Stimulated activated CD4-positive, alpha-beta T cell treated with anti-CD3 and anti-CD28 coated beads, Interleukin-4, amount 100 ng/mL, for 1 hour (primary cell): ENCODE measurements at places on chromosomes 16 and 17.

DNA sequence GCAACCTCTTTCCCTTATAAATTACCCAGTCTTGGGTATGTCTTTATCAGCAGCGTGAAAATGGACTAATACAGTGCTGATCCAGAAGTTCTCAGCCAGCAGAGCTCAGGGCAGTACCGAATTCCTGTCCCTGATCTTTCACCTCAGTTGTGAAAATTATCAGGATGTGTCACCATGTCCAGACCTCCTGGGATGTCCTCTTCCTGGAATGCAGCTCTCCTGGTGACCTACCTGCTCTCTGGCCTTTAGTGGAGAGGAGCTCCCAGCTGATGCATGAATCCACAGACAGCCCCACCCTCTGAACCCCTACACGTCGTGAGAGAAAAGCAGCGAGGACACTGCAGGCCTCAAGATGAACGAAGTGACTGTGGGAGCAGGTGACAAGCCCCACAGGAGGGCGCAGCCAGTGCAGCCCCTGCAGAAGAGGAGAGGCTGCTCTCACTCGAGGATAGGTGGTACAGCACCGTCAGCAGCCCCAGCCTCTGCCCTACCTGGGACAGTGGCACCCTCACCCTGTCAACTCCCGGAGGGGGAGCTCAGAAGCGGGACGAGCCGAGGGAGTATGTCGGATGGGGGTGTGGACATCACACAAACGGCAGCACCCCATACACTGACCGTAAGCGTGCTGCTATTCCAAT, 22.0 kb upstream of the C16orf95 start:
- DNase-seq: no peak

- DNase-seq: no peak
Observed at GRCh38 chr16:16763449-16763848, 384.5 kb downstream of the NPIPA7 start.

DNA sequence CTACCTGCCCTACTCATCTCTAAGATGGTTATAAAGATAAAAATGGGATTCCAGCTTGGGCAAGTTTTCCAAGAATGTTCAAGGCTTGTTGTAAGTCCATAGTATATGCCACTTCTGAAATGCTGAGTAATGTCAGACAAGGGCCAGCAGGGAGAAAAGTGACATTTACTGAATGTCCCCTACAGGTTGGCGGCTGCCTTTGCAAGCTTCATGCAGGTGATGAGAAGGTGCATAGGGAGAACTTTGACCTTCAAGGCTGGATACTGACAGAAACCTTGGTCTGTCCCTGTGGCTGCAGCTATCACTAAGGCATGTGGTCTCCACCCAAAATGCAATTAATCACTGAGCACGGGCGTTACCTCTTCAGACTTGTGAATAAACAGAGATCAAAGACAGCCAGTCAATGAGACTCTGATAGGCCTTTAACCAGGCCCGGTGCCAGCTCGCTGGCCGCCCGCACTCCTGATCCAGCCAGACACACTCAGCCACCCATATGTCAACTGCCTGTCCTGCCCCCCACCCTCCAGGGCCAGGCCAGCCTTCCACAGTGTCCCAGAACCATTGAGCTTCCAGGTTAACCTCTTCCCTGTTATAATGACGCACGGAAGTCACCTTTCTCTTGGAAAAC, 26.8 kb upstream of the AXIN2 start:
- DNase-seq: no peak

DNA sequence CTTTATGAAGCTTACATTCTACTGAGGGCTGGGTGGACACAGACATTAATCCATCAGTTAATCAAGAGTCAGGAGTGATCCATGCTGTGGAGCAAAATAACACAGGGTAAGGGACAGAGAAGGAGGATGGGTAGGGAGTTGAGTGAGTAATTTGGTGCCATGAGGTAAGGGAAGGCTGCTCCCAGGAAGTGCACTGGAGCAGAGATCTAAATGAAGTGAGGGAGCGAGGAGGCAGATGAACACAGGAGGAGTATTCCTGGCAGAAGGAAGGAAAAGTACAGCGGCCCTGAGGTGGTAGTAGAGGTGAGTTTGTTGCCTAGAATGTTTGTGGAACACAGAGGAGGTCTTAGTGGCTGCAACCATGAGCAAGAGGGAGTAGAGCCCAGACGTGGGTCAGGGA, 34.8 kb downstream of the ASIC2 start:
- DNase-seq: no peak

- no peak for DNase-seq
Observed at GRCh38 chr17:3507071-3507470, 31.3 kb downstream of the ASPA start.

GRCh38 chr17:29086628-29087332, 43.8 kb downstream of the PIPOX start:
- DNase-seq: no peak

DNA sequence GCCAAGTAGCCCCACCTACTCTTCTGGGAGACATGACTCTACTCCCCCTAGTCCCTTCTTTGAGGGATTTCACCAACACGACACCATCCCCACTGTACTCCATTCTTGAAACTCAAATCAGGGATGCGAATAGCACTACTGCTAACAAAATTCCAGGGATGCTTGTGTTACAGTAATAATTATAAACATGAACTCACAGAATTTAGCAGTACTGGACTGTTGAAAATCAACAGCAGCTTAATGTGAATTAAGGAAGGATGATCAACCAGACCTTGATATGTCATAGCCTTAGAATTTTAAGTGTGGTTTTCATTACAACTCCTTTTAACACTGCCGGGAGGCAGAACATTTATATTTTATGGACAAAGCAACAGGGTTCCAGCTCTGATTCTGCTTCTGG, 37.9 kb downstream of the AMFR start:
- DNase-seq: no peak

- DNase-seq: no peak
Observed at GRCh38 chr17:77914385-77915254, 43.9 kb upstream of the TNRC6C start.

- DNase-seq: no peak
Observed at GRCh38 chr17:64625541-64625940, 36.6 kb downstream of the SMURF2 start.

DNA sequence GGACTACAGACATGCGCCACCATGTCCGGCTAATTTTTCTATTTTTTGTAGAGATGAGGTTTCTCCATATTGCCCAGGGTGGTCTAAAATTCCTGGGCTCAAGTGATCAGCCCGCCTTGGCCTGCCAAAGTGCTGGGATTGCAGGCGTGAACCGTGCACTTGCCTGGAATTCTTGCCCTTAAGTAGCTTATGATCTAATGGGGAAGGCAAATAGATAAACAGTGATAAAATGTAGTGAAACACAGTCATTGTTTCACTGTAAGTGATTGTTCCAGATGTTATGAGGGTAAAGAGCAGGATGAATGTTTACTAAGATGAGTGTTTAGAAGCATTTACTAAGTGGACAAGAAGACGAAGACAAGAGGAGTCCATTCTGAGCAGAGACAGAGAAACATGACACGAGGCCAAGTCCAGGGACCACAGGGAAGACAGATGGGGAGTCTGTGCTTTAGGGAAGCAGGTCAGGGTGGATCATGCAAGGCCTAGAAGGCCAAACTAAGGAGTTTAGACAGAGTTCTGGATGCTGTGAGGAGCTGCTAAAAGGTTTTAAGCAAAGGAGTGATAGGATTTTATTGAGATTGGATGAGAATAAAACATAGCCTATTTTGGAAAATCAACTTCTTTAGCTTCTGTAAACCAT, 36.9 kb downstream of the YPEL2 start:
- DNase-seq: no peak

- no peak for DNase-seq
Observed at GRCh38 chr16:82996814-82997213, 370.0 kb downstream of the CDH13 start.

- DNase-seq: peak; percentile 45
Observed at GRCh38 chr17:79923974-79924638, 84.9 kb upstream of the CBX4 start.

DNA sequence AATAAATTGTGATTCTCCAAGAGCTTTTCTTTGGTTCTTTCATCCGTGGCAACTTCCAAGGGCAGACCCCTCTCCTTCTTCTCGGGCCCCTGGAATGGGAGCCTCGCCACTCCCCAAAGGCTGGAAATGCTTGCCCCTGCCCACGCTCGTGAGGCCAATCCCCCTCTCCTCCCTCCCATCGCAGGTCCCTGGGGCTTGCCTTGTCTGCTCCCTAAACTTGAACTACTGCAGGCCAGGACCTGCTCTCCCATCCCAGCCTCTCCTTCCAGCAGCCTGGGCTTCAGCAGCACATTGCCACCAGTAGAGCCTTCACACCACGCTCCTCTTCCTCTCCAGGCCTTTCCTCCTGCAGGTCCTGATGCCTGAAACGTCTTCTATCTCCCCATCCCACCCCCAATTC, 11.1 kb downstream of the PITPNM3 start:
- DNase-seq: no peak

DNA sequence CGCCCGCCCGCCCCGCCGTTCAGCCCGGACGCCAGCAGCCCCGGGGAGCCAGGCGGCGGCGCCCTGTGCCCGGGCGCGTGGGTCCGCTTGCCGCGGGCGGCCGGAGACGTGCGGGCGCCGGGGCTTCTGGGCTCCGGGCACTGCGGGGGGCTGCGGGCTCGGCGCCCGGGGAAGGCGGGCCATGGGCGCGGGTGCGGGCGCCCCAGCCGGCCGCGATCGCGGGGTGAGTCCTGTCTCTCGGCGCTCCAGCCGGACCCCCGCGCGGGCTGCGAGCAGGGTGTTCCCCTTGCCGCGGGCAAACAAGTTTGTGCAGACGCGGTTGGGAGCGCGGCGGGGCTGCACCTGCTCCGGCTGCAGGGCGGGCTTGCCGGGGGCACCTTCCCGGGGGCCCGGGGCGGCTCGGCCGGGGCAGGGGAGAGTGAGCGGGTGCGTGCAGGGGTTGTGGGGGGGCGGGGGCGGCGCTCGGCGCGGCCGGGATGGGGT, 292 bp downstream of the WSCD1 start:
- DNase-seq: no peak

DNA sequence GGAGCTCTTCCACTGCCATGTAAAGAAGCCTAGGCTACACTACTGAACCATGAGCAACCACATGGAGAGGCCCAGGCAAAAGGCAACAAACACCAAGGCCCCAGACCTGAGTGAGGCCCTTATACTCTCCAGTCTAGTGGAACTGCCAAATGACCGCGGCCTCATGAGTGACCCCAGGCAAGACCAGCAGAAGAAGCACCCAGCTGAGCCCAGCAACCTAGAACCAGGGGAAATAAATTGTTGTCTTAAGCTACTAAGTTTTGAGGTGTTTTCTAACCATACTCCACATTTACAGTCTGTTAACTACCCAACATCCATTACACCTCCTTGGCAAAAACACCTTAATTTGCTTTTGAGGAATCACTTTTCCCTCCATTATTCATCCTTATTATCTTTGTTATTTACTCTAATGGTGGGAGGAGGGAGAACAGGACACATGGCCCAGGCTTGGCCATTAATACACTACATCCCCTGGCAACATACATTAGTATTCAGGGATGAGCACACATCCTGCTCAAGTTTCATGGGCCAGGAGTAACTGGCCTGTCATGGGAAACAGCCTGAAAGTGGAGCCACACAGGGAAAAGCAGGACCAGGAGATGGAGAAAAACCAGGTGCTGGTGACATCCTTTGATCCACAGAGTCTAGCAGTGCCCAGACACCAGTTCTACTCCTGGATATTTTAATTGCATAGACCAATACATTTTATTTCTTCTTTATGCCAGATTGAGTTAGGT, 26.2 kb downstream of the SLC39A11 start:
- no peak for DNase-seq

- no peak for DNase-seq
Observed at GRCh38 chr16:15466886-15467781, 32.7 kb downstream of the BMERB1 start.

DNA sequence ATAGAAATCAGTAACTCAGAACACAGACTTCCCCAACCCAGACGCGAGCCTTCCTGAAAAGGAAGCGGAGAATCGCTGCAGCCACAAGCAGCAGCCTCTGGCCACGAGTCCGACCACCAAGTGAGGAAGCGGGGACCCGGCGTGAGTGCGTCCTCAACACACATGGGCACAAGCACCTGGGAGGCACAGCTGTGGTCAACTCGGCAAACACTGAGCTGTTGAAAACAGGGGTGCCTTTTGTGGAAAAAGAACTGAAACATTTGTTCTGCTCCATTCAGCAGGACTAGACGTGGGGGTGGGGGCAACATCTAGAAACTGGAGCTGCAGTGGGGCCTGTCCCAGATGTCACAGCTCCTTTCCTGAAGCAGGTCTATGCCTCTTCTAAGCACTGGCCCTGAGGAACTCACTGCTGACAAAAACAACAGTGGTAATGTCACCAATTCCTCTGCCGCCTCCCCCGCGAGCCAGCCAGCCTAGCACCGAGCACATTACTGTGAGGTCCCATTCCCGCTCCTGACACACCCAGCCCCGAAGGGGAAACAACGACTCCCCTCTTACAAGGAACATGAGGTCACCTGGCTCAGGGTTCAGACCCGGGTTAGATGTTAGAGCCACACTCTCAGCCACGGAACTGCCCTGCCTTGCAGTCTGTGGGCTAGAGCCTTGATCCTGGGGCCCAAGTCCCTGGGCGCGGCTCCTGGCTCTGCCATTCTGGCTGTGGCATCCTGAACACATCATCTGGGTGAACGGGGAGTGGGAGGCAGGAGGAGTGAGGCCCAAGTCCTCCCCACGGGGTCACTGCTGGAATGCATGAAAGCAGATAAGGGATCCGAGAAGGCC, 29.0 kb downstream of the KDM8 start:
- DNase-seq: peak; percentile 52

GRCh38 chr17:61253362-61253761, 146.3 kb upstream of the TBX2 start:
- DNase-seq: no peak

DNA sequence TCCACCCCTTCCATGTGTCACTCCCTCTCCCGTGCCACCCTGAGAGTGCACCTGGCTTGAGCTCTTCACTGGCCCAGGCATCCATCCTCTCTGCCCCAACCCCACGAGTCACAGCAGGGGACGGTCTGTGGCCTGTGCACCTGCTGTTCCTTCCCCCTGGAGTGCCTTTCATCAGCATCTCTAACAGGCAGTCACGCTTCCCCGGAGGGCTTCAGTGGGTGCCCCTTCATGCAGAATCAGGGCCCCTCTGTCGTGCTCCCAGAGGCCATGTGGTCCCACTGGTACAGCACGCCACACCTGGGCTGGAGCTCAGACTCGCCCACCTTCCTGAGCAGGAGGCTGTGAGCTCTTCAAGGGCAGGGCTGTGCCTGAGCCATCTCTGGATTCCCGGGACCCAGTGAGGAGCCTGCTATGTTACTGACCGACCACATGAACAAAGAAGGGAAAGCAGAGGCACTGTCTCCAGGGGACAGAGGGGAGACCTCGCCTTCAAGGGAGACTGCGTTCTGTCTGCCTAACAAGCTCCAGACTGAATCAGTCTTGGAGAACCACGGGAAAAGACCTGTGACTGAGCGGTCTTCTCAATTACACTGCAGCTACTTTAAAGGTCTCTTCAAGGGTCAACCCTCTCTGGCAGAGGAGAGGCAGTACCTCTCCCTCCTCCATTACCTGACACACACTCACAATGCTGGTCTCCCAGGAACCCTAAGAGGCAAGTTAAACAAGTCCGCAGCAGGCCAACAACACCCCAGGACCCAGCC, 78.8 kb upstream of the DOC2B start:
- DNase-seq: no peak

- no peak for DNase-seq
Observed at GRCh38 chr17:73151916-73152632, 12.7 kb upstream of the SSTR2 start.

- DNase-seq: peak; percentile 67
Observed at GRCh38 chr17:82238472-82239201, 9.8 kb downstream of the SLC16A3 start.
